ENCODE measurements at places on chromosomes 2 and 18. TPM values are rescaled to one million over a fixed set of nuclear protein-coding genes. Genes with fewer than 3 reads are reported as not detected.

The CAVIN2 gene
- polyA plus RNA-seq: 78.7 TPM

The CPO gene
- 0.57 TPM for polyA plus RNA-seq

The TUBB8B gene
- polyA plus RNA-seq: 0.56 TPM

The SLC40A1 gene
- polyA plus RNA-seq: 227 TPM

The TEX261 gene
- 63.9 TPM for polyA plus RNA-seq

The OTX1 gene
- polyA plus RNA-seq: not detected

The IL1R1 gene
- 144 TPM for polyA plus RNA-seq

The COL6A3 gene
- polyA plus RNA-seq: 661 TPM

The HOXD9 gene
- 1.0 TPM for polyA plus RNA-seq

The C1QL2 gene
- not detected for polyA plus RNA-seq

The SCG2 gene
- 1.3 TPM for polyA plus RNA-seq

The THSD7B gene
- polyA plus RNA-seq: 4.8 TPM

The LIMS2 gene
- polyA plus RNA-seq: 19.1 TPM

The MITD1 gene
- 65.9 TPM for polyA plus RNA-seq
